Stimulated activated CD4-positive, alpha-beta T cell treated with anti-CD3 and anti-CD28 coated beads, Interleukin-1b, Interleukin-23, amount 100 ng/mL, for 24 hours (primary cell): ENCODE measurements at places on chromosomes 11 and 22.

DNA sequence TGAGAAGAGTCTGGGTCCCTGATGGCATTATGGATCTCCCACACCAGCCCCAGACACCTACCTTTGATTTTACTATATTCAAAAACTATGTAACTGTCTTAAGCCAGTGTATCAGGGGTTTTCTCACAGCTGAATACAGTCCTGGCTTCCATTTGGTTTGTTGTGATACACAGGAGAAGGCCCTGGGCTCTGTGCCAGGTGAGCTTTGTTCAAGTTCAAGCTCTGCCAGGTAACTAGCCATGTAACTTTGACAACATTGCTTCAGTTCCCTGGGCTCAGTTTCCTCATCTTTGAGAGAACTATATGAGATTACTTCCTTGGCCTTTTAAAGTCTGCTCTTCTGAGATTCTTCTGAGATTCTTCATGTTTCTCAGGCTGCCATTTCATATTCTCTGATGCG lies 327.5 kb upstream of the TENM4 start:
- DNase-seq = no peak

DNA sequence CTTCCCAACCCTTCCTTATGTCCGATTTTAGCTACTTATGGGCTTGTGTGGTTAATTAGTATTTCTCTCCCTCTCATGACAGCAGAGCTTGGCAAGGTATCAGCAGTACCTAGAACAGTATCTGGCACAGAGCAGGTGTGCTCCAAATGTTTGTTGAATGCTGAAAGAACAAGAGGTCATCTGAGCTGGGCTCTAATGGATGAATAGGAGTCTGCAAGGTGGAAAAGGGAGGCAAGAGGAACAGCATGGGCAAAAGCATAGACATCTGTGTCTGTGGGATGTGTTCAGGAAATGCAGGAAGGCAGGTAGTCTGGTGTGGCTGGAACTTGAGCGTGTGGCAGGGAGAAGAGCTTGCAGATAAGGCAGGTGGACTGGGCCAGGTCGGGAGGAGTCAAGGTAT lies 19.0 kb downstream of the PRG3 start:
- DNase-seq = no peak

DNA sequence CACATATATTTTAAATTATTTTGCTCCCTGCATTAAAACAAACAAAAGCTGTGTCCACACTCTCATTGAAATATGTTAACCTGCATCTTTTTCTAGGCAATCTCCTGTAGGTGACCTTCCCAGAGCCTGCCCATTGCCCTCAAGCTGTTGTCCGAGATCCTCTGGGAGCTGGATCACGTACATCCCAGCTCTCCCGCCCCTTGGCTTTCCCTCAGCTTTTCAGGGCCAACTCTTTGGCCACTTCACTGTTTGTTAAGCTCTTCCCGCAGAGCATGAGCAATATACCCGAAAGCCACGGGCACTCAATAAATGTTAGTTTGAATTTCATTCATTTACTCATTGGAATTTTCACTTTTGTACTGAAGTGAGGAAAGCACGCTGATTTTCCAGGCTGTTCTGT lies 32.2 kb downstream of the ELMOD1 start:
- DNase-seq = no peak

DNA sequence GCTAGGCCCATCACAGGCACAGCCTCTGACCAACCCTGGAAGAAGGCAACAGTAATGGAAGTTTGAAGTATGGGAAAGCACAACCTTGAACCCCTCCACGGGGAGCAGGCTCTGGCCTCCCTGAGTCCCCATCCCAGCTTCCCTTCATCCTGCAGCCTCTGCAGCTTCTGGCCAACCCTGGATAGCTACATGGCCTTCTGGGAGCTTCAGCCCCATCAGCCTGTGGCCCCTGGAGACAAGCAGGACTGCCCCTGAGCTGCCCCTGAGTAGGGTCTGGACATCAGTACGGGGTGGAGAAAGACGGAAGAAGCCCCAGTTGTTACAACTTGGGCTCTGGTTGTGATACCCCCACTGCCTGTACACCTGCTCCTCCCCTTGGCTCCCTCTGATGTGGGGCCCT lies 113.8 kb upstream of the CD82 start:
- no peak for DNase-seq

DNA sequence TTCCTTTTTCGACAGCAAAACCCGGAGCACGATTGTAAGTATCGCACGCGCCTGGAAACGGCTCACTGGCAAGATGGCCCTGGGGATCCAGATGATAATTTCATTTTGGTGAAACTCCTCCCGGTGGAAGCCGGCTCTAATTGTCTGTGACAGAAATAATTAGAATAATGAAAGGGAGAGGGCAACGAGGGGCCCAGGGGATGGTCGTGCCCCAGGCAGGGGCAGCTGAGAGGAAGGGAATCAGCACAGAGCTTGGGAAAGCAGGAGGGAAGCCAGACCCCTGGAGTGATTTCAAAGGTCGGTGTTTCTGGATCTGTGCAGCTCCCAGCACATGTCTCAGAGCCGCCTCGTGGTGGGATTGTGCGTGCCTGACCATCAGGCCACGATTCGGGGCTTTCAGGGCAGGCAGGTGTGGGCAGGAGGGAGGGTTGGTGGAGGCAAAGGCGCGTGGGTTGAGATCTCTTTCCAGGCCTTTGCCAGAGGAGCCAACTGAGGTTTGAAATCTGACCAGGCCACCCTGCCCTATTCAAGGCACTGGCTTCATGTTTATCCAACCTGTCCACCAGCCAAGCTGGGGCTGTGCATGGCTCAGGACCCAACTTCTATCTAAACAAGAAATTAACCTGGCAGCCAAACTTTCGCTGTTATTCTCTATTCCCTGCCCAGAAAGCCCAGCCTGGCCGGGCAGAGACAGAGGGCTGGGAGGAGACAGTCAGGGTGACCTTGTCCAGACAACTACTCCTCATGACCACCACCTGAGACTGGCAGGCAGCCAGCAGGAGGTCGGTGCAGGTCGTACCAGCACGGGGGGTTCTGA lies 27.8 kb downstream of the ANO1 start:
- DNase-seq = no peak

- DNase-seq = no peak
Measured at GRCh38 chr22:44484618-44485017, 13.4 kb downstream of the RTL6 start.

DNA sequence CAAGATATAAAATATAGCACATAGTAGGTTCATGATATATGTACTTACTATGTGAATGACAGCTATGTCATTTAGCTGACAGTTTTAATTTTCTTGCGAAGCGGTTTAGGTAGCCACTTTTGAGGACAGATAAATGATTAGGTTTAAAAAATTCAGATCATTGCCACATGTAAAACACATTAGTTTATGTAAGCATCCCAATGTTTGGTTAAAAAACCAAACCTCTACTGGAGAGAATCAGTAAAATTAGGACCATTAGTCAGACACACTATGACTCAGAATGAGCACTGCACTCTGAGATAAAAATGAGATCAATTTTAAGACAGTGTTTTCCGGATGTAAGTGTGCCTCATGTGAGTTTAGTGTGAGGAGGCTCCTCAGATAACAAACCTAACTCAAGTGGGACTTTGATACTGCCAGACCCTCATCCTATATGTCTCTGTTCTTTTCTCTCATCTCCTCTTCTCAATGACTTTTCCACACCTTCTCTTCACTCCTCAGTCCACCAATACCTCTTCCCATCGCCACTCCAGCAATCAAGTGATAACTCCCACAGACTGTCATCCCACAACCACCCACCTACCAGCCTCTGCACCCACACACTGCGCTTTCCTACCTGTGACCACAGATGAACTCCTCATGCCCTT lies 6.8 kb upstream of the OR2AT4 start:
- DNase-seq = no peak

- DNase-seq = peak; percentile 17
Measured at GRCh38 chr11:10857459-10857708, 469 bp downstream of the ZBED5 start.

GRCh38 chr22:46172522-46173110 lies 22.3 kb downstream of the PPARA start:
- DNase-seq = no peak

GRCh38 chr11:106466521-106467080 lies 389.1 kb downstream of the AASDHPPT start:
- DNase-seq = no peak

- no peak for DNase-seq
Measured at GRCh38 chr11:111400595-111400994, 21.5 kb upstream of the POU2AF1 start.

DNA sequence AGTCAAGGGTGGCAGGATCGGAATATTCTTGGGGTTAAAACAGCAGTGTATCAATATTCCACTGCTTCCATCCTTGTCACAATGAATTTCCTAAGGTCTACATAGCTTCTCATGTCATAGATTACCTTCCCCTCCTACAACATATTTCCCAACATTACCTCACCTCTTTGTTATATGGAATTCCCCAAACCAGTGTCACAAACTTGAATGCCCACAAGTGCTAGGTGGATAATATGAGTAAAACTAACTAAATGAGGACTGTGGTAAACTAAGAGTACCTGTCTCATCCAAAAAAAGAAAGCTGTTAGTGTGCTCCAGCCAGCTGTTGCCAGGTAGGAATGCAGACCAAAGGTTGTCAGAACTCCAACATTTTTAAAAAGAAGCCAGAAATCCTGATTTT lies 17.0 kb upstream of the NUCB2 start:
- no peak for DNase-seq

DNA sequence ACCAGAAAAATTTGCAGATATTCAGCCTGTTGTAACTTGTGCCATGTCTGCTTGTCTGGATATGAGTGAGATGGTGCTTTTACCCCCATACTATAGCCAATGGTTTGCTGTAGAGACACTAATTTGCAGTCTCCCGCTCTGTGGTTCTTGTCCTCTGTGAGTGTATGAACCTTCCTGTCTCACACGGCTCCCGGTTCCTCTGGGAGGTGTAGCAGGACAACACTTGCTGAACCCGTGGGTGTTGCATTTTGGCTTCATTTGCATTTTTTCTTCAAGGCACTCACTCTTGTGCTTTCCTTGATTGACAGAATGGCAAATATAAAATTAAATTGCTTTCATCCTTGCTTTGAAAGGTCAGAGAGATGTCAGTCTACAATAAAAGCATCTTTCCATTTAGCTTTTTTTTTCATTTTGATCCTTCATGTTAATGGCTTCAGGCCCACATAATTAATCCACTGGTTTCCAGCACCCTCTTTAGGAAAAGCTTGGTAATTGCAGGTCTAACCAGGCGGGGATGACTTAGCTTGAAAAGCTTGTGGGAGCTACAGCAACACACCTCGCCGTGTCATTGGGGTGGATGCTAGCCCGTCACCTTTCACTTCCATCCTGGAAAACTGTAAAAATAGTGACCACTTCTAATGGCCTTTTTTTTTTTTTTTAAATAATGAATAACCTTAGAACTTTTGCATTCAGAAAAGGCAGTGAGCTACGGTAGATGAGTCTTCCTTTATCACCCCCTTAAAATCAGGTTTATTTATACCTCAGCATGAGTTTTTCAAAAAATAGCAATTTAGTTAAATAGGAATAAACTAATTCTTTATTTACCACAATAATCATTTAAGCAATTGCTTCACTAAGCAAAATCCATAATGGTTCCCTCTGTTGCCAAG lies 27.4 kb upstream of the ST14 start:
- DNase-seq = no peak

DNA sequence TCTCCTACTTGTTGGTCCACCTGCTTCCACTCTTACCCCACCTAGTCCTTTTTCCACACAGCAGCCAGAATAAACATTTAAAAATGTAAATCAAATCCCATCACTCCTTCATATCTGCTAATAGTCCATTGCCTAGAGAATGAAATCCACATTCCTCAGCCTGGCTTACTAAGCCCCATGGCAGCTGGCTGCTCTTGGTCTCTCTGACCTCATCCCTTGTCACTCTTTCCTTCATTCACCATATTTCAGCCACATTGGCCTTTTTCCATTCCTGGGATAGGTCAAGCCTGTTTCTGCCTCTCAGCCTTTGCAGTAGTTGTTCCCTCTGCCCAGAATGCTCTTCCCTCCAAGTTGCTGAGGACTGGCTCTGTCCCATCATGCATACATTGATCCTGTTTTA lies 512.8 kb downstream of the INSC start:
- DNase-seq = no peak

DNA sequence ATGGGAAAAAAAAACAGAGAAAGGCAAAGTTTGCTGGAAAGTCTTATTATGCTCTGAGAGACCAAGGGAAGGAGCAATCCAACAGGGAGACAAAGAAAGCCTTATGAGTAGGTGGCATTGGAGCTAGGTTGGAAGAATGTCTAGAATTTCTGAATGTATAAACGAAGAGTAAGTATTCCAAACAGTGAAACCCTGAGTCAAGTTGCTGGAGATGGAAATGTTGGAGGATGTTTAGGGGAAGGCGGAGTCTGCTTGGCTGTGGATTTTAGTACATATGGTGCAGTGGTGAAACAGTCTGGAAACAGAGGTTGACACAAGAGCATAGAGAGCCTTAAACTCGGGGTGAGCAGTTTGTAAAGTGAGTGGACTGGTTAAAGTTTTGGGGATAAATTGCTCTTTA lies 314.8 kb upstream of the CADM1 start:
- DNase-seq = no peak

DNA sequence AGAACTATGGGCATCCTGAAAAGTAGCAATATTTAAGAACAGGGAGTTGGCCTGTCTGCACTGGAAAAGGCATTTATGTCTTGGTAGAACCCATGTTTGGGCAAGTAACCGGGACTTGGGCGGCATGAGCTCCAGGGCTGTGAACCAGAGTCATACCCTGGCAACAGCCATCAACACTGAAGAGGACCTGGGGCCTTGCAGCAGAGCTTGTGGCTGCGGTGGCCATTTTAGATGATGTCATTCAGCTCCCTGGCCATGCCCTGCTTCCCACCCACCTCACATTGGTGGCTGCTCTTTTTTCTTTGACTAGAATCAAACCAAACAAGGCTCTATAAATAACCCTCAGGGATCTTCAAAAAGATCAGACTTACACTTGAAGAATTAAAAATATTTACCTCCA lies 26.6 kb downstream of the EHF start:
- DNase-seq = no peak

DNA sequence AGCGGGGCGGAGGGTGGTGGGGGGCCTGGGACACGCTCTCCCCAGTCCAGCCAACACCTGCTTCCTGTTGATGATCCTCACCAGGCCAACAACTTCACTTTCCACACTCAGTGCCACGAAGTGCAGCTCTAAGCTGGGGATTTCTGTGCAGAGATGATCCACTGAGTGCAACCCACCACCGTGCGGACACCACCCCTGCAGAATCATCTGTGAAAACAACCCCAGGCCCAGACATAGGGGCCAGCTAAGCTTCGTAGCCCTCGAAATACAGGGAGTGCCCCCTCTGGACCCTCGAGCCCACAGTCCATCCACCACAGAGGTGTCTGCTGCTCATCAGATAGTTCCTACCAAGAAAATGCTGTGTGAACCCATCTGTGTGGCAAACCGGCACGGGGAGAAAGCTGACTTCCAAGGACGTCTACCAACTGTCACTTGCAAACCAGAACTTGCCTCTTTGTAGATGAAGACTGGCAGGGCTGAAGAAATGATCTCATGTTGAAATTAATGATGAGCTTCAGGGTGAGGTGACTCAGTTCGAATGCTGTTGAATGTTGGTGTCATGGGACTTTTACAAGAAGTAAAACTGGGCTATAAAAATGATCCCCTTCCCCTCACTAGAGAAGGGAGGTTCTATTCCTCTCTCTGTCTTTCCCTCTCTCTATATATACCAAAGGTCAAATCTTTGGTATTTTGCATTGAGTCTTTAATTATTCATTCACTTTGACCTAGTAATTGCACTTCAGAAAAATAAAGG lies 73.4 kb downstream of the MYEOV start:
- DNase-seq = no peak

- DNase-seq = no peak
Measured at GRCh38 chr11:12241401-12241800, 131.0 kb downstream of the MICAL2 start.

- DNase-seq = no peak
Measured at GRCh38 chr11:253160-253885, 16.5 kb downstream of the PSMD13 start.
